ENCODE measurements at places on chromosomes 6 and 20. TPM values are rescaled to one million over a fixed set of nuclear protein-coding genes. Genes with fewer than 3 reads are reported as not detected.

Gene FAM83B
- not detected for polyA plus RNA-seq

Gene PPP1R3G
- 0.23 TPM for polyA plus RNA-seq

Gene CCN6
- polyA plus RNA-seq: not detected

Gene AKAP7
- polyA plus RNA-seq: 2.8 TPM

Gene SIRPB1
- 2.0 TPM for polyA plus RNA-seq

Gene SLC4A11
- polyA plus RNA-seq: not detected

Gene CTSA
- 107 TPM for polyA plus RNA-seq

Gene BMP7
- not detected for polyA plus RNA-seq

Gene HLA-G
- 3.5 TPM for polyA plus RNA-seq

Gene BIRC7
- not detected for polyA plus RNA-seq

Gene HLA-DRB5
- polyA plus RNA-seq: 92.6 TPM

Gene RSPO3
- not detected for polyA plus RNA-seq

Gene ABHD16B
- 0.19 TPM for polyA plus RNA-seq

Gene NCR2
- not detected for polyA plus RNA-seq

Gene PDE7B
- 0.49 TPM for polyA plus RNA-seq

Gene ASIP
- polyA plus RNA-seq: not detected

Gene BPIFB1
- not detected for polyA plus RNA-seq

Gene MRPL2
- 50.5 TPM for polyA plus RNA-seq

Gene TREM1
- 0.58 TPM for polyA plus RNA-seq

Gene COL19A1
- polyA plus RNA-seq: 5.3 TPM

Measured in IgD-negative memory B cell (primary cell).